Breast epithelium (tissue), 4 donors: ENCODE measurements at places on chromosomes 2 and 18.

GRCh38 chr18:741931-742512, 29.6 kb upstream of the ENOSF1 start:
- no peak for DNase-seq

DNA sequence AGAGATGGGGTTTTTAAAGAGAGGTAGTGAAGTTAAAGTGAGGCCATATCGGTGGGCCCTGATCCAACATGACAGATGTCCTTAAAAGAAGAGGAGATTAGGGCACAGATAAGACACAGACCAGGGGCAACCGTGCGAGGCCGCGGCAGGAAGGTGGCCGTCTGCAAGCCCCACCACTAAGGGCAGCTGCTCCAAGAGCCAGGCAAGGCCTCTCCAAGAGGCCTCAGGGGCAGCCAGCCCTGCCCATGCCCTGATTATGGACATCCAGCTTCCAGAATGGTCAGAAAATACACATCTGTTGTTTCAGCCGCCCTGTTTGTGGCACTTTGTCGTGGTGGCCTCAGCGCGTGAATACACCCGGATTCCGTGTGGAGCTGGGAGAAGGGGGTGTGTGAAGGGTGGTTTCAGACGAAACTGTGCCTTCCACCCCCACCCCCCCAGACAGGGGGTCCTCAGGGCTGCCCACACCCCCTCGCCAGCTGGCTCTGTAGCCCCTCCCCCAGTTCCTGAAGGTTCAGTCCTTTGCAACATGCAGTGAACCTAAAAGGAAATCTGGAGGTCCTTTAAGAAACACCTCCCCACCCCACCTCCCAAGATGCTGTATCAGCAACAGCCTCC, 74.1 kb upstream of the SMAD7 start:
- DNase-seq = peak; percentile 8

- no peak for DNase-seq
These were observed 1.6 kb downstream of the CASP8 start for GRCh38 chr2:201261906-201262305.

DNA sequence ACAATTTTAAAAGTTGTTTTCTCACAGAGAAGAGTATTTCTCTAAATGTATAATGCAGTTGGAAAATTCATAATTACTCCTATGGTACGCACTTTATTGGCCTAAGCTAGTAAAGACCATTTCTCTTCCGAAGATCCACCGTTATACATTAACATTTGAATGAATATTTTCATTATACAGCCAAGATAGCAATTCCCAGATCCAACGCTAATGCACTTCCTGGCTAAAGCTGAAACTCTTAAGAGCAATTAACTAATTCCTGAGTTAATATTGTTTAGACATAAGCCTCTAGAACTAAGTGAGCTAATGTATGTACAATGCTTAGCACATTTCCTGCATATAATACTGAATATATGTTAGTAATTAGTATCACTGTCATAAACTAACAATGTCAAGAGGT, 56.2 kb downstream of the PDK1 start:
- DNase-seq = no peak

- DNase-seq = no peak
These were observed 69.3 kb downstream of the KCNE4 start for GRCh38 chr2:223121283-223121682.

DNA sequence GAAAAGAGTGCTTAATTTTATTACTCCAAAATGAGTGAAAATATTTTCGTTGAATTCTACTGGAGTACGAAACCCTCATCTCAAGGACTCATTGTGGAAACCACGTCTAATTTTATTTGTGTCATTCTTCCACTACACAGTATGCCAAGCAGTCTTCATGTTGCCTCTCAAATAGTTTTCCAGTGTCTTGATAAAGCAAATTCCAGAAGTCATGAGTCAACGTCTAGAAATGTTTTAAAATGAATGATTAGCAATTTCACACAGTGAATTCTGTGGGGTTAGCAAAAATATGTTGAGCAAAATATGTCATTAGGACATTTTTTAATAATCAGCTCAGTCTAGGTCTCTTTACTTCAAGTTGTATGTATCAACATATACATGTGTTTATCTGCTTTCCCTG, 865.5 kb downstream of the DSC3 start:
- no peak for DNase-seq

GRCh38 chr2:45935791-45936622, 284.5 kb downstream of the PRKCE start:
- DNase-seq = peak; percentile 94

DNA sequence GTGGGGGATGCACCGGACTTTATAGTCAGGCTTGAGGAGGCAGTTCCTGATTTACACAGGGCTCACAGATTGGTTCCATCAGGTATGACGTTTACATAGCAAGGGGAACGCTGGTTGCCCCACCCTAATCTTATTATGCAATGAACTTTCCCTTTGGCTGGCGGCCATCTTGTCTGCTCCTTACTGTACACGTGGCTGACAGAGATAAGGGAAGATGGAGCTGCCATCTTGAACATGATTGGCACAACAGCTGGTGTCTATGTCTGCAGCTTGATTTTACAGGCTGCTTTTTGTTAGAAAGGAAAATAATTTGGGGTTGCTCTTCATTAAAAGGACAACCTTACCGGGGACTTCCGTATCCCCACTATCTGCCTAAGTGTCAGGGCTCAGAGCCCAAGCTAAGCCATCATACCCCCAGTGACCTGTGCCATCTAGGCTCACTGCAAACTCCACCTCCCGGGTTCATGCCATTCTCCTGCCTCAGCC, 33.5 kb upstream of the ATG16L1 start:
- no peak for DNase-seq

DNA sequence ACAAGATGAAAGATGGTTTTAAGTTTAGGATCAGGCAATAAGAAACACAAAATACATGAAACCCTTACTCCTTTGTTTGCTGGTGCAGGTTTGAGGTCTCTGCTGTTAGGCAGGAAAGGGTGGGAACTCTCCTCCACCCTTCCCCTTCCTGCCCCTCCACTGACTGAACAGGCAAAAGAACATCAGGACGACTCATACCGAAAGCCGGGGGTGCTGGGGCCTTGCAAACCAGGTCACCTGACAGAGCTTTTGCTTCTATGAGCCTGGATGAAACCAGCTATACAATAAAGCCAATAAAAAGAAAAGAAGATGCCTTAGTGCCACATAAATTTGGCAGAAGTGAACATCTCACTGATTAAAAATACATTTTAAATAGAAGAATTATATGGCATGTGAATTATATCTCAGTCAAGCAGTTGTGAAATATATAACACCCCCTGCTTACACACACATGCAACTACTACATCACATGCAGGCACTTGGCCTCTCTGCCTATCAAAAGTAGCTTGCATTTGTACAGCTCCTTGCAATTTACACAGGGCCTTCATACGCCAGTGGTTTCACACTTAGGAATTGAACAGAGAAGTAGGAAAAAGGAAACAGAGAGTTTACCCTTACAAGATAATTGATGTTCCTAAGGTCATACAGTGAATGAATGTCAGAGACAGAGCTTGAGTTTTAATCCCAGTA, 215.1 kb upstream of the TRIB2 start:
- no peak for DNase-seq

DNA sequence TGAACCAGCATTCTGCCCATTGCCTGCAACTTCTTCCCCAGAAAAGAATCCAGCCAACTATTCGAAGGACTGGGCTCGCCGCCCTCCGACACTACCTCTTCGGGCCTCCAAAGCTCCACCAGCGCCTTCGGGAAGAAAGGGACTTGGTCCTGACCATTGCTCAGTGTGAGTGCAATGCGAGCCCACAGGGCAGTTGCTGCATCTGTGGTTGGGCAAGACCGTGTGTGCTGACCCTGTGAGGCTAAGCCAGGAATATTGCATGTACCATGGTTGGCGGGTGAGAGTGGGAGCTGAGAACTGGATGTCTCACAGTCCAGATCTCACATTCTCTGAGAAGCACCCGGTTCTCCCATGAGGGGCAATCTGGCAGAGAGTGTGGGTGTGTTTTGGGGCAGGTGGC, 16.5 kb downstream of the ELMOD3 start:
- DNase-seq = no peak

DNA sequence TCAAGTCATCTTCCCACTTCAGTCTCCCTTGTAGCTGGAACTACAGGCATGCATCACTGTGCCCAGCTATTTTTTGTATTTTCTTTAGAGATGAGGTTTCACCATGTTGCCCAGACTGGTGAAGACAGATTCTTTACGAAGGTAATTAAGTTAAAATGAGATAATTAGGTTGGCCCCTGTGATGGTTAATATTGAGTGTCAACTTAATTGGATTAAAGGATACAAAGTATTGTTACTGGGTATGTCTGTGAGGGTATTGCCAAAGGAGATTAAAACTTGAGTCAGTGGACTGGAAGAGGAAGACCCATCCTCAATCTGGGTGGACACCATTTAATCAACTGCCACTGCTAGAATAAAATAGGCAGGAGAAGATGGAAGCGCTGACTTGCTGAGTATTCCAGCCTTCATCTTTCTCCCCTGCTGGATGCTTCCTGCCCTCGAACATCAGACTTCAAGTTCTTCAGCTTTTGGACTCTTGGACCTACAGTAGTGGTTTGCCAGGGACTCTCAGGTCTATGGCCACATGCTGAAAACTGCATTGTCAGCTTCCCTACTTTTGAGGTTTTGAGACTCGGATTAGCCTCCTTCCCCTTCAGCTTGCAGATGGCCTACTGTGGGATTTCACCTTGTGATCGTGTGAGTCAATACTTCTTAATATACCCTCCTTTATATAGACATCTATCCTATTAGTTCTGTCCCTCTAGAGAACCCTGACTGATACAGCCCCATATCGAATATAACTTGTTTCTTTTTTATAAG, 269.1 kb downstream of the TMX3 start:
- DNase-seq = no peak

DNA sequence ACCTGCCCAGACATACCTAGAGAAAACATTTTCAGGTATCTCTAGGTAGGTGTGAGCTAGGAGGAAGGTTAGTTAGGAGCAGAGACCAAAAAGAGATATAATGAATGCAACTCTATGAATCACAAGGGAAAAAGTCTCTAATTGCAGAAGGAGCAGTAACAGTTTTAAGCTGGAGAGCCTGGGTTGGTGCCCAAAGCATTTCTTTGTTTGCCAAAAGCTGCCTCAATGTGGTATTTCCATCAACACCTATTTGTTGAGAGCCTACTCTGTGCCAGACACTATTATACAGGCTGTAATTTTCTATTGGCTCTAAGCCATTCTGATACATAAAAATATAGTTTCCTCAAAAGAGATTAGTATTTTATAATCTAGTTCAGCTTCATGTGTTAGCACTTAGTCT, 141.6 kb downstream of the UBE2E3 start:
- DNase-seq = no peak

DNA sequence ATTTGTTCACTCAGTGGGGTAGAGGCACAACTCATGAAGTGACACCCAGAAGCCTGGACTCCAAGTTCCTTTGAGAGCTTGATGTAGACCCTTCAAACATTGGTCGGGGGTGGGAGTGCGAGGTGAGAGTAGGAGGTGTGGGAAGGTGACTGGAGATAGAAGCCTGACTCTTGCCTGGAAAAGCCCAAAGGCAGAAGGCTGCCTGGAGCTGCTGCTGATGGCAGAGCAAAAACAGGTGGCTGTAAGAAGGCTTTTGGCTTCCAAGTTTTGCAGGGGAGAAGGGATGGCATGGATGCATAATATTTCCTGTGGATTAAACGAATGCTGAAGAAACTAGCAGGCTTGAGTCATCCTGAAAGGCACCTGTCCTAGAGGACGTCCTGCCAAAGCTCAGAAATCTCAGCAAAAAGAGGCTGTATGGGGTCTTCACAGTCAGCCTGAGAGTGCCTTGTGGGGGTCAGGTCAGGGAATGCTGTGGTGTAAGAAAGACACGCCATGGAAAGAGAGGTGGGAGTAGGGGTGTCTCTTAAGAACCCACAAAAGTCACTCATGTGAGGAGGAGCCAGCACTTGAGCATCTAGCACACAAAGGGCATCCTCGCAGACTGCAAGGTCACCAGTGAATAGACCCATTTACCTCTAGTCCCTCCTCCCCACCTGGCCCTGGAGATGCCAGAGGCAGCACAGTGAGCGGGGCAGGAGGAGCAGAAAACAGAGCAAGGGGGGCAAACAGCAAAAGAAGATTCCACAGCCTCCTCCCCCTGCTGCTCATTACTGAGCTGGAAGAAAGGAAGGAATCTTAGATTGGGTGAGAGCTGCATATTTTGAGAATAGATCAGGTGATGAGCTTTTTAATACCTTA, 37.5 kb downstream of the FASTKD2 start:
- no peak for DNase-seq

GRCh38 chr2:128585706-128586105, 267.0 kb upstream of the HS6ST1 start:
- DNase-seq = no peak

GRCh38 chr2:46779447-46779941, 136.1 kb downstream of the MCFD2 start:
- peak; percentile 63 for DNase-seq

GRCh38 chr2:72112981-72113846, 34.4 kb downstream of the CYP26B1 start:
- no peak for DNase-seq

- DNase-seq = no peak
These were observed 143.4 kb downstream of the COL6A3 start for GRCh38 chr2:237270520-237270919.

- DNase-seq = no peak
These were observed 207.1 kb upstream of the KYNU start for GRCh38 chr2:142670362-142670761.

- no peak for DNase-seq
These were observed 636 bp downstream of the ARL4C start for GRCh38 chr2:234496055-234496834.

DNA sequence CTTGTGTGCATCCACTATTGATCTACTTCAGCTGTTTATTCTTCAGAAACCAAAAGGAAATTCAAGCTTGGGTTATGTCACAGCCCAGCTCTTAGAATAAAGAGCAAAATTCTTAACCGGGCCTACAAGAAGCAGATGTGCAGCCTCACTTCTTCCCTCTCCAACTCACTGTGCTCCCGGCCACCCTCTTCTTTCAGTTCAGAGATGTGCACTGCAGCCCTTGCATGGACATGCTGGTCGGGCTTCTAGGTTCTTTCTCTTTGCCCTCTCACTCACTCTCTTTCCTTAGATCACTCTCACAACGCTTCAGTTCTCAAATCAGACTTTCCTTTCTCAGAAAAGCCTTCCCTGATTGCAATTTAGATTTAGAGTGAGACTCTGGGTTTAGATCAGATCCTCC, 104.1 kb downstream of the CHN1 start:
- no peak for DNase-seq

- no peak for DNase-seq
These were observed 5.0 kb downstream of the SPIRE1 start for GRCh38 chr18:12652861-12653401.

DNA sequence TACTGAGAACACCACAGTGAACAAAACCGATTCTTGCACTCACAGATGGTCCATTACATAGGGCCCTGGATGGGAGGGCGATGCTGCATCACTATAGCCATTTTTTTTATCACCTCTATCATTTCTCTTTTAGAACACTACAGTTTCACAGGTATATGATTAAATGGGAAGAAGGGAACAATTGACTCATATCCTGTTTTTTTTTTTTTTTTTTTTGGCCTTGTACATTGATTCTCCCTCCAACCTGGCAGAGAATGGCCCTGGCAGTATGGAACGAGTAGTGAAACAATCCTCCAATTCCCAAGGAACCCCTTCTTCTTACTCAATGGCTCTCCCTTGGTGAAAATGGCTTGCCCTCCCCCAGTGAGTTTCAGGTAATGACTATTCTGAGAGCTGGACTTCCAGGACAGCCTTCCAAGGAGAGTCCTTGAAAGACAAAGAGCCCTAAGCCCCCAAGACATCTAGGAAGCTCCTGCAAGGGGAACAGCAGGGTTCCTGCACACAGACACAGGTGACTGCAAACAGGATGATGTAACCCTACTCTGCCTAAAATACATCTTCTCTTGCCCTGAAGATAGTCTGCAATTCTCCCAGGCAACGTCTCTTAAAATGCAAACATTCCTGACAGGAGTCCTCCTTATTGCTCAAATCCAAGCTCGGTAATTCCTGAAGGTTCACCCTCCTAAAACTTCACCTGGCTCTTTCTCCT, 405.4 kb downstream of the SETBP1 start:
- DNase-seq = no peak
